ENCODE measurements at places on chromosomes 4 and X. TPM values are rescaled to one million over a fixed set of nuclear protein-coding genes. Genes with fewer than 3 reads are reported as not detected.

Gene TSPAN7
- total RNA-seq, result 0.17 TPM

Gene FAM184B
- total RNA-seq, result not detected

Gene PCDH10
- 0.79 TPM for total RNA-seq

Gene FMR1NB
- total RNA-seq, result not detected

Gene RPA4
- 0.63 TPM for total RNA-seq

Gene RHOXF2B
- not detected for total RNA-seq

Gene PDE6B
- total RNA-seq, result 0.63 TPM

Gene DNASE1L1
- 48.6 TPM for total RNA-seq

Gene EGFL6
- total RNA-seq, result not detected

Gene SMIM10
- 5.7 TPM for total RNA-seq

Gene SYTL4
- total RNA-seq, result 14.3 TPM

Gene PALLD
- 62.4 TPM for total RNA-seq

Gene SYNPO2
- total RNA-seq, result 1.3 TPM

Gene HDAC6
- total RNA-seq, result 26.3 TPM

Gene CXXC4
- total RNA-seq, result not detected

Gene FRMD7
- under 0.01 TPM for total RNA-seq

Gene GRID2
- total RNA-seq, result not detected

All from bronchial smooth muscle cell (primary cell).